ENCODE measurements at places on chromosomes 6 and 20.

DNA sequence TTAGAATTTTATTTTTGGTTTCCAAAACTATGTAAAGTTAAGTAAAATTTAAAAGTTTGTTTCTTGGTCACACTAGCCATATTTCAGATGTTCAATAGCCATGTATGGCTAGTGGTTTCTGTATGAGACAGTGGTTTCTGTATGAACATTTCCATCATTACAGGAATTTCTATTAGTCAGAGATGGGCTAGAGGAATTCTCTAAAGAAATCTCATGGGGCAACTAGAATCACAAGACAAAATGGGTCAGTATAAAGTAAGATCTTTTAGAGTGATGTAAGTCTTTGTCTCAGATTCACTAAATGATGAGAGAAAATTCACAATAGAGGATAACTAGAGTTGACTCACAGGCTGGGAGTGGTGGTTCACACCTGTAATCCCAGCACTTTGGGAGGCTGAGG is 149.0 kb downstream of the FUT9 start:
- no peak for DNase-seq

- DNase-seq, result no peak
Observed at GRCh38 chr20:58829531-58829941, 21.2 kb downstream of the GNAS-AS1 start.

GRCh38 chr20:49705358-49705757 is 8.3 kb downstream of the B4GALT5 start:
- DNase-seq, result no peak

- DNase-seq, result no peak
Observed at GRCh38 chr20:34566978-34567891, 8.7 kb downstream of the MAP1LC3A start.

GRCh38 chr20:37736132-37736531 is 42.3 kb downstream of the CTNNBL1 start:
- no peak for DNase-seq

Measured in SK-N-MC (cell line).